Activated CD4-positive, alpha-beta T cell treated with anti-CD3 and anti-CD28 coated beads, Interleukin-10, Interleukin-2, amounts not matched to agents 100 ng/mL and 50 ng/mL, durations not matched to agents 16 hours and 8 hours (primary cell): ENCODE measurements at places on chromosomes 6 and 20.

- DNase-seq, result no peak
Measured at GRCh38 chr6:3392930-3393835, 63.7 kb downstream of the SLC22A23 start.

DNA sequence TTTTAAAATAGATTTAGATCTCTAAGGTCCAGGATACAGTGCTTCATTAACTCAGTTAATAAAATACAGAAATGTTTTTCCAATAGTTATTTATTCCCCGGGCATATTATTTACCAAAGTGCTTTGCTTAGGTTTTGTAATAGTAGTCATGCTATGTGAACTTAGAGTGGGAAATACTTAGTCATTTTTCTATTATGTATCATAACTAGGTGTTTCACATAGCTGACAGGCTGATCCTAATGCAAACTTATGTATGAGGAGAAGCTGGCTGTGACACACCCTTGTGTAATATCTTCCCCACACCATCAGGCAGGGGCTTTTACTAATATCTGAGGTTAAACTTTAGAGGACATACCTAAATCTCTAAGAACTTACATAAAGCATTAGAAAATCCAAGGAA lies 277.7 kb upstream of the RIMS1 start:
- no peak for DNase-seq

- no peak for DNase-seq
Measured at GRCh38 chr6:25058441-25058840, 122.7 kb upstream of the RIPOR2 start.

DNA sequence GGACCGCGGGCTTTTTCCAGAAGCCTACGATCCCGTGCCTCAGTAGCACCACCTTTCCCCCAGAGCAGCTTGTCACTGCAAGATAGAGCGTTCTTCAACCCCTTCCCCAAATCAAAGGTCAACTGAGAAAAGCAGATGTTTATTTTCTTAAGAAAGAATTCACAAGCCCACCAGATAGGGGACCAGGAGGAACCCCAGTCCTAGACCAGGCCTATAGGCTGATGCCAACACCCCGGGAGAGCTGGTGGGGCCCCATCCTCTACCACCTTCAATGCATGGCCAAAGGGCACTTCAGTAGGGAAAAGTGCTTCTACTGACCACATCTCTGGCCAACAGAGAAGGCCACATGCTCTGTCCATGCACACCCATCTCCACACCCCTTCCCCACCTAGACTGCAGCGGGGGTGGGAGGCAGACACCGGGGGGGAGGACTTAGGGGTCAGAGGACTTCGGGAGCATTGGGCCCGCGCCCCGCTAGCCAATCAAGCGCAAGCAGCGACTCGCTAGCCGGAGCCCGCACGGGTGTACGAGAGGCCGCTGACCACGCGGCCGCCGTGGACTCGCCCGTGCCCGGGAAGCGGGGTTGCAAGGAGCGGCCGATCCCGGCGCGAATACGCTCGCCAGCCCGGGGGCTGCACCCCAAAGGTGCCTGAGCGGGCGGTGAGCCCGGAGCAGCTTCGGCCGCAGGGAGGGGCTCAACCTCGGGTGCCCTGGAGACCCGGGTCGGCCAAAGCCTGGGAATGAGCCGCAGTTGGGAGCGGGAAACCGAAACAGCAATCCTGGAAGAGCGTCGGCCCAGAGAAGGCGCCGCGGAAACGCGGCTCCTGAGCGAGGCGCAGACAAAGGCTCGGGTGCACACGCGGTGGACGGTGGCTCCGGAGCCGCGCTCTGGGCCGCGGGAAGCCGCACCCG lies 2.8 kb downstream of the PDE10A start:
- no peak for DNase-seq

- no peak for DNase-seq
Measured at GRCh38 chr20:24699321-24700165, 230.1 kb downstream of the SYNDIG1 start.

DNA sequence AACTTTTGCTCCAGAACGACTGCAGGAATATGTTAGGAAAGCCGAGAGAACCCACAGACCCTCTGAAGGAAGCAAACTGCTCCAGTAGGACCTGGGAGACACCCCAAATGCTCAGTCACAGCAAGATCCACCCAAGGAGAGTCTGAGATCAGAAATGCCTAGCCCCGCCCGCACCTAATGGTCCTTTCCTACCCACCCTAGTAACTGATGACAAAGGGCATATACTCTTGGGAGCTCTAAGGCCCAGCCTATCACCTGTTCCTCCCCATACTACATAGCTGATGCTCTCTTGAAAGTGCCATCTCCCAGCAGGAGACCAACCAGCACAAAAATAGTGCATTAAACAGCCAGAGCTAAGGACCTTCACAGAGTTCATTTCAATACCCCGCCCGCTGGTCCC lies 67.6 kb downstream of the CD2AP start:
- no peak for DNase-seq

- no peak for DNase-seq
Measured at GRCh38 chr6:36414481-36414880, 27.0 kb upstream of the ETV7 start.

GRCh38 chr6:80872199-80872950 lies 765.9 kb downstream of the BCKDHB start:
- no peak for DNase-seq

DNA sequence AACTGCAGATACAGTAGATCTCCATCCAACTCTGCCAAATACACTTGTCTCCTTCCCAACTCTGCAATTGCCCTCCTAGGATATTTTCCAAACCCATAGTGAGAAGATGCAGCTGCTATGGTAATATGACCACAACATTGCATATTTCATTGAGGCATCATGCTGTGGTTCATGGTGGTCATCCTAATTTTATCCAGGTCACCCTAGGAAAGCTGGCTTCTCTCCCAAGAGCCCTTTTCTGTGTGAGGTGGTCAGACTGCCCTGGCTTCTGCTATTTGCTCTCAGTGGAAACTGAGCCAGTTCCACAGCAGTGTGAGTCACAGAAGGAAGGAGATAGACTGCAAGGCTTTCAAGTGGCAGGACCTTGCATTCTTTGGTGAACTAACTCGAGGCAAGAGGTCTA lies 5.5 kb downstream of the OGFRL1 start:
- DNase-seq, result no peak

GRCh38 chr6:72080260-72080941 lies 194.1 kb downstream of the RIMS1 start:
- no peak for DNase-seq

- DNase-seq, result no peak
Measured at GRCh38 chr6:3317741-3318211, 59.0 kb downstream of the PSMG4 start.

DNA sequence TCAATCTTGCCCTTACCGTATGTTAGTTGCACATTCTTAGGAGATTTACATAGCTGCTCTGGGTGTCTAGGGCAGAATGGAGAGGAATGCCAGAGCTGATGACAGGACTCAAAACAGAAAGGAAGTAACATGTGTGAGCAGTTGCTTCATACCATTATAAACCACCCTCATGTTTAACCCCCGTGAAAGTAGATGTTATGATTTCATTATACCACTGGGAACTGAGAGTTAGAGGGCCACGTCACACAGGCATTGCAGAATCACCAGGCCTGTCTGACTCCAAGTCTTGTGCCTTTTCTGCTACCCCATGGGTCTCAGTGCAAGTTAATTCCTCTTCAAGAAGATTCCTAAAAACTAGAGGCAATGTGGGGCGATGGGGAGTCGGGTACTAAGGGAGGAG lies 23.5 kb upstream of the SIM1 start:
- no peak for DNase-seq

- DNase-seq, result no peak
Measured at GRCh38 chr6:124557873-124558272, 404.4 kb upstream of the RNF217 start.

DNA sequence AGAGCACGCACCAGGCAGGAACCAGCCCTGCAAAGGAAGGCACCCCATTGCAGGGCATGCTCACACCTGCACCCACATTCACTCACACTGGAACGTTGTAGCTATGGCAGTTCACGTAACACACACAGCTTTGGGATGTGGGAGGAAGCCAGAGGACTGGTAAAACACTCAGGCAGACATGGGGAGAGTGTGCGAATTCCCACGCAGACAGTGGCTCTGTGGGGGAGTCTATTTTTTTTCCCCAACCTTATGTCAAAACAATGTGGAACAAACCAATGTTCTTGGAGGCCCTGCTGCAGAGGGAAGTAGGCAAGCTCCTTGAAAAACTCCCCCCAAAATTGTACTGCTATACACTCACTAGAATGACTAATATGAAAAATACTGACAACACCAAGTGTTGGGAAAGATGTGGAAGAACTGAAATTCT lies 91.0 kb downstream of the PPP1R14C start:
- no peak for DNase-seq

DNA sequence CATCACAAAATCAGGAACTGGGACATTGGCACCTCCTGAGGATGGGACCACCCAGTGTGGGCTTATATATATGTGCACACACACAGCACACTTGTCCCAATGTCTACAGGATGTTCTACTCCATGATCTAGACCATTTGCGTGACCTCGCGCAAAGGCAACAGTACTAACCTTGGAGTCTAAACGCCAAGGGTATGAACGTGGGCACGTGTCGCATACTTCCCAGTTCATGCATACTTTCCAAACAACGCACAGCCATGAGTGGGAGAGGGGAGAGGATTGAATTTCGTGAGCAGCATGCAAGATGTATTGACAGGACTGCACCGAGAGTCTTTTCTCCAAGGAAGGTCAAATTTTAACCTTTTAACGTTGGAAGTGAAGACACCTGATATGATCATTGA lies 214.2 kb upstream of the QKI start:
- no peak for DNase-seq

GRCh38 chr6:151452750-151453427 lies 963 bp upstream of the RMND1 start:
- peak; percentile 14 for DNase-seq

DNA sequence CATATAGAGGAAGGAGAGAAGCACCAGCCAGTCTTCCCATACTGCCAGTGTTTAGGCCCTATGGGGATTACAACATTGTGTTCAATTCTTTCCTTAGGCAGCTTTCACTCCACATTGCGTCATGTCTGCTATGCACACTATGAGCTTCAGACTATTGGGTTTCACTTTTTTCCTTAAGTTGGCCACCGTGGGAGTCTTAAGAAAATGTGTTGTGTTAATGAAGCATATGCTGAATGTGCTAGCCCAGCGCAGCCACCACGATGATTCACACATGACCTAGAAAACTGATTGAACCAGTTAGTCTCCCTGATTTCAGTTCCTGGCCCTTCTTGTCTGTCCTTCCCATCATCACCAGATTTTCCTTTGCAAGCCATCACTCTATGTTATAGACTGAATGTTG lies 21.5 kb downstream of the TUBB2B start:
- no peak for DNase-seq

GRCh38 chr6:130482645-130483390 lies 117.0 kb downstream of the TMEM200A start:
- DNase-seq, result peak; percentile 23

- no peak for DNase-seq
Measured at GRCh38 chr6:149950423-149950822, 8.6 kb downstream of the ULBP2 start.

DNA sequence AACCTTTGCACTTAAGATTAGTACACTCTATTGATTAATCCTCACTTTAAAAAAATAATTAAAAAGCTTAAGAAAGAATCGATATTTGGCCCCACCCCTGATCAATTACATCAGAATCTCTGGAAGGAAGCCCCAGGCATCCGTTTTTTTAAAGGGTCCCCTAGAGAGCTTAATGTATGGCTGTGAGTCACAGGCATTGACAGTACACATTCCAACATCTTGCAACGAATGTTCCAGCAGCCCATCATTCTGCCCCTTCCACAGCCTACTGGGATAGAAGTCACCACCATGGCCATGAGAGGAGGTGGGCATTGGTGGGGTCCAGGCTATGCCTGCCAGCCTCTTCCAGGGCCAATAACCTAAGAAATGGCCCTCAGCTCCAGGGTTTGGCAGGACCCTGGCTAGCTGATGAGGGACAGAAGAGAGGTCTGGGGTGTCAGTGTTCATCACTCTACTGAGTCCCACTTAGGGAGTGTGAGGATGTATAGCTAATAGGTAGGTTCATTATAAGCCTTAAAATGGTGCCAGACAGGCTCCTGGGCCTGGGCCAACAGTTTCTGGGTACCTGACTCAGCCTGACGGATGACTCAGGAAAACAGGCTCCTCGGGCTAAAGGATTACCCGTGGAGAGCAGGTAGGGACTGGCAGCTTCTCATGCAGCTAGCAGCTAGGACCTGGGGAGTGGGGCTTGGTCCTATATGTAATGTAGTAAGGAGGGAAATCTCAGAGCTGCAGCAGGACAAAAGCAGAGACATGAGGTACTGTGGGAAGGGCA lies 40.4 kb downstream of the MDGA1 start:
- DNase-seq, result no peak

DNA sequence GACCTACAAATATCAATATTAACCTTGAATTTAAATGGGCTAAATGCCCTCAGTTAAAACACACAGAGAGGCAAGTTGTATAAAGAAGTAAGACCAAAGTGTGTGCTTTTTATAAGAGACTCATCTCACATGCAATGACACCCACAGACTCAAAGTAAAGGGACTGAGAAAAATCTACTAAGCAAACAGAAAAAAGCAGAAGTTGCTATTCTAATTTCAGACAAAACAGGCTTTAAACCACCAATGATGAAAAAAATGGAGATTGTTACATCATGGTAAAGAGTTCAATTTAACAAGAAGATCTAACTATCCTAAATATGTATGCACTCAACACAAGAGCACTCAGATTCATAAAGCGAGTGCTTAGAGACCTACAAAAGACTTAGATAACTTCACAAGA lies 741.9 kb upstream of the MARCKS start:
- DNase-seq, result no peak
